IPS DF 6.9 (cell line): ENCODE measurements at places on chromosomes 6 and 20.

GRCh38 chr6:112040956-112041355 is 12.9 kb upstream of the CCN6 start:
- DNase-seq = no peak

DNA sequence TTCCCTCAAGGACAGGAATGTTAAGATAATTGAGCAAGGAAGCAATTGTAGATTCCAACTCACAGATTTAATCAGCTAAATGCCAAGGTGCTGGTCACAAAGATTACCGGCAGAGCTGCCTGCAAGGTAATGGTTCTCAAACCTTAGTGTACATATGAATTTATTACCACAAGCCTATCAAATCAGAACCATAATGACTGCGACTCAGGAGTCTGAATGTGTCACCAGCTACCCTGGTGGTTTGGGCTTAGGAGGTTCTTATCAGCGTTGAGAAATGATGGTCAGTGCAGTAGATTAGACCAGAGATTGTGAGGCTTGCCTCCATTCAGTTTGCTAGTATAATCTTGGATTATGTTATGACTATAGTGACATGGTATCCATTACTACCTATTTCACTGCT is 78.9 kb downstream of the MTFR2 start:
- no peak for DNase-seq

DNA sequence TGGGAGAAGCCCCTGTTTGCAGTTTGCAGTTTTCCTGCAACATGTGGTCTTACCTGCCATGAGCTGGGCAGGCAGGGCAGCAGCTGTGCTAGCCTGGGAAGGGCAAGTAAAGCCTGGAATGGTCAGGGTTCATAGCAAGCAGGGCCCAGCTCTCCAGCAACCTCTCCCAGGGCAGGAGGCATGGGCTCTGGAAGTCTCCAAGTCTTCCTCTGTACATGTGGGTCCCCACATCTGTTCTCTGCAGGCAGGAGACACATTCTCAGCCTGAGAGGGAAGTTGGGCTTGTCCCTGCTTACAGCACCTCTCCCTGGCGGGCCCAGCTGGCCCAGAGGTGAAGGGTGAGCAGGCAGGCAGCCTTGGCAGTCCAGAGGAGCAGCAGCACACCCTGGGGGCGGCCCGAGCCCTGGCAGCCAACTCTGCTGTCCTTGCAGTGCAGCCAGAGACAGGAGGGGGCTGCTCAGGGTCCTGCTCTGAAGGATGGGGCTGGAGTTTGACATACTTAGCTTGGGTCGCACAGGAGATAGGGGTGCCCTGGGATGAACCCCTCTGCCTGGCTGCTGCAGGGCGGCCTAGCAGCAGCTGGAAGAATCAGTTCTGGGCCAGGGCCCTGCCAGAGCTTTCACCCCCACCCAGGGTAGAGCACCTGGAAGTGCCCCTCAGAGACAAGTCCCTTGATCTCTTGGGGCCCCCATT is 176.0 kb downstream of the MRPL14 start:
- DNase-seq = peak; percentile 50

GRCh38 chr6:131400779-131401496 is 172.1 kb upstream of the ARG1 start:
- no peak for DNase-seq

GRCh38 chr6:141265756-141266623 is 866.7 kb upstream of the GJE1 start:
- no peak for DNase-seq

GRCh38 chr20:41169791-41170351 is 32.5 kb downstream of the PLCG1 start:
- no peak for DNase-seq

GRCh38 chr20:59939879-59940128 is 301 bp downstream of the PPP1R3D start:
- no peak for DNase-seq
